ENCODE measurements at places on chromosomes 7 and 10. TPM values are rescaled to one million over a fixed set of nuclear protein-coding genes. Genes with fewer than 3 reads are reported as not detected.

The CTAGE8 gene
- 2.5 TPM for total RNA-seq

The CDH23 gene
- total RNA-seq, result 0.30 TPM

DNA sequence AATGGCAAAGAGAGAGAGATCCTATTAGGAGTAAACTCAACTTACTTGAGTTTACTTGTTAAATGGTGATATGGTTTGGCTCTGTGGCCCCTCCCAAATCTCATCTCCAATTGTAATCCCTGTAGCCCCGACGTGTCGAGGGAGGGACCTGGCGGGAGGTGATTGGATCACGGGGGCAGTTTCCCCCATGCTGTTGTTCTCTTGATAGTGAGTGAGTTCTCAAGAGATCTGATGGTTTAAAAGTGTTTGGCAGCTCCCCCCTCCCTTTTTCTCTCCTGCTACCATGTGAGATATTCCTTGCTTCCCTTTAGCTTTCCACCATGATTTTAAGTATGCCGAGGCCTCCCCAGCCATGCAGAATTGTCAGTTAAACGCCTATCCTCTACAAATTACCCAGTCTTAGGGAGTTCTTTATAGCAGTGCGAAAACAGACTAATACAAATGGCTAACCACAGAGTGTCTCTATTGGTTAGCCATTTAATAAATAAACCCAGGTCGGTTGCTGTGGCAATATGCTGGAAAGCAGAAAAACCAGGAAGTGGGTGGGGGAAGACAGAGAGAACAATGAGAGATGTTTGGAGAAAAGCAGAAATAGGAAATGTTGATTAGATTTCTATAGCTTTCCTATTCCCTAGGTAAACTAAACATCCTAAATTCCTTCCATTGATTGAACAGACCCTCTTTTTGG, 3.0 kb upstream of the STMP1 start:
- no peaks in the 10 kb centered on the region for H3K27me3 ChIP-seq
- no peak for DNase-seq
- H3K4me1 ChIP-seq, result peaks cover 14% of the 10 kb centered on the region
- H3K36me3 ChIP-seq, result no peaks in the 10 kb centered on the region
- no peak overlapping the region for H3K4me3 ChIP-seq

DNA sequence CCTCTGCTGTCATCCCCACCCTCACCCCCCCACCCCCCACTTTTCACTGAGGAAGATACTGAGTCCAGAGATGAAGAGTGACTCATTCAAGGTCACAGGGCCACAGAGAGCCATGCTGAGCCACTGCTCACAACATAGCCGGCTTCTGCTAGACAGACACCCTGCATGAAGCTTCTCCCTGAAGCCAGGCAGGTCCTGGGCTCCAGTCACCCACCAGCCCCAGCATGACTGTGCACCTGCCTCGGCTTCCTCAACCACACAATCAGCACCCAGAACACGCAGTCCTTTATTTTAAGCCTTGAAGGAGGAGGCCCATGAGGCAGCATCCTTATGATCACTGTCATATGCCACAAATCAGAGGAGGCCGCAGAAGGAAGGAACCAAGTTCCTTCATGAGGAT, 19.2 kb upstream of the PRKAG2 start:
- no peak overlapping the region for H3K4me3 ChIP-seq
- H3K27me3 ChIP-seq, result no peaks in the 10 kb centered on the region
- no peak overlapping the region for H3K27ac ChIP-seq
- no peak for DNase-seq
- no peaks in the 10 kb centered on the region for H3K36me3 ChIP-seq
- peaks cover 5% of the 10 kb centered on the region for H3K4me1 ChIP-seq

- no peaks in the 10 kb centered on the region for H3K27me3 ChIP-seq
- H3K4me3 ChIP-seq, result peak overlapping the region; percentile 32
- no peak overlapping the region for H3K27ac ChIP-seq
- H3K4me1 ChIP-seq, result peaks cover 7% of the 10 kb centered on the region
- H3K36me3 ChIP-seq, result no peaks in the 10 kb centered on the region
Observed at GRCh38 chr10:60778971-60779796, 906 bp downstream of the CDK1 start.

DNA sequence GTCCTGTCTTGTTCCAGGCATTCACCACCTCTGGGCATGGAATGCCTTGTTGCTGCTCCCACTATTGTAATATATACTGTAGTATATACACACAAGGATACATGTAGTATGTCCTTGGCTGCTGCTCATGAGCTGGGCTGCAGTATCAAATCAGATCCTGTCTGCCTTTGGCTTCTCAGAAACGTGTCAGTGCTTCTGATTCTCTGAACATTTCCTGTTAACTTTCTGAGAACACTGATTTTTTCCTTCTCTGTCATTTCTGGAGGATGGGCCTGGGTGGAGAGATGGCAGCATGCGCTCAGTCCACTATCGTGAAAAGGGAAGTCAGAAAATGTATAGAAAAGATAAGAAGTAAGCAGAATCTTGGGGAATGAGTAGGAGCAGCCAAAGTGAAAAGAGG, 12.2 kb downstream of the SFTPA2 start:
- no peak for DNase-seq
- no peaks in the 10 kb centered on the region for H3K36me3 ChIP-seq
- H3K27me3 ChIP-seq, result no peaks in the 10 kb centered on the region
- no peaks in the 10 kb centered on the region for H3K4me1 ChIP-seq
- H3K4me3 ChIP-seq, result no peak overlapping the region
- no peak overlapping the region for H3K27ac ChIP-seq

- no peaks in the 10 kb centered on the region for H3K4me1 ChIP-seq
- no peak for DNase-seq
- no peaks in the 10 kb centered on the region for H3K27me3 ChIP-seq
- H3K4me3 ChIP-seq, result no peak overlapping the region
Observed at GRCh38 chr7:80047032-80047431, 87.6 kb upstream of the GNAI1 start.

GRCh38 chr7:20786779-20787659, at the start of gene SP8:
Gene SP8 (minus strand): TSS chr7:20786886. CDS start chr7:20786798, 88 bp downstream.
- peak; percentile 73 for DNase-seq
- H3K27me3 ChIP-seq, result peaks cover 98% of the 10 kb centered on the region
- H3K27ac ChIP-seq, result no peak within 1 kb of the TSS
- no peaks in the 10 kb centered on the region for H3K36me3 ChIP-seq
- peak within 1 kb of the TSS; percentile 29 for H3K4me3 ChIP-seq
- peaks cover 29% of the 10 kb centered on the region for H3K4me1 ChIP-seq

The CPVL gene
- 26.2 TPM for total RNA-seq

GRCh38 chr10:118234683-118235082, 107.4 kb downstream of the FAM204A start:
- H3K4me1 ChIP-seq, result no peaks in the 10 kb centered on the region
- no peaks in the 10 kb centered on the region for H3K36me3 ChIP-seq
- no peak overlapping the region for H3K4me3 ChIP-seq
- peaks cover 23% of the 10 kb centered on the region for H3K27me3 ChIP-seq

GRCh38 chr10:114920459-114920858, 17.5 kb upstream of the TRUB1 start:
- H3K27ac ChIP-seq, result no peak overlapping the region
- no peak overlapping the region for H3K4me3 ChIP-seq
- no peak for DNase-seq
- H3K27me3 ChIP-seq, result no peaks in the 10 kb centered on the region
- H3K36me3 ChIP-seq, result no peaks in the 10 kb centered on the region

The TMEM178B gene
- total RNA-seq, result 0.30 TPM

DNA sequence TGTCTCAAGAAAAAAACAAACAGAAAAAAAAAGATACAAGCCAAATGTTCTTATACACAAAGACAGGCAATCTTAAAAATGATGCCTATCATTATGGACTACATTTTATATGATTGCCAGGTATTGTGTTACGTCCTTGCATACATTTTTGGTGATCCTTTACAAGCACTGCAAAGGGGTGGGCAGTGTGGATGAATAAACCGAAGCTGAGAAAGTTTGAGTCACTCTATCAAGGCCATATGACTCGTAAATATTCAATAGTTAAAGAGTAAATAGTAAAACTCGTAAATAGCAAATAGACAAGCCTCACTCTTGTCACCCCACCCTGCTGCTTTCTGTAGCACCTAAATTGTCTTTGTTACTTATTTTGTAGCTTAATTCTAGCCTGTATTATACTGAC, 326.2 kb downstream of the FRMD4A start:
- H3K4me3 ChIP-seq, result no peak overlapping the region
- peaks cover 3% of the 10 kb centered on the region for H3K27me3 ChIP-seq
- no peak for DNase-seq
- no peaks in the 10 kb centered on the region for H3K36me3 ChIP-seq
- H3K27ac ChIP-seq, result peak overlapping the region; percentile 64
- H3K4me1 ChIP-seq, result peaks cover 4% of the 10 kb centered on the region

DNA sequence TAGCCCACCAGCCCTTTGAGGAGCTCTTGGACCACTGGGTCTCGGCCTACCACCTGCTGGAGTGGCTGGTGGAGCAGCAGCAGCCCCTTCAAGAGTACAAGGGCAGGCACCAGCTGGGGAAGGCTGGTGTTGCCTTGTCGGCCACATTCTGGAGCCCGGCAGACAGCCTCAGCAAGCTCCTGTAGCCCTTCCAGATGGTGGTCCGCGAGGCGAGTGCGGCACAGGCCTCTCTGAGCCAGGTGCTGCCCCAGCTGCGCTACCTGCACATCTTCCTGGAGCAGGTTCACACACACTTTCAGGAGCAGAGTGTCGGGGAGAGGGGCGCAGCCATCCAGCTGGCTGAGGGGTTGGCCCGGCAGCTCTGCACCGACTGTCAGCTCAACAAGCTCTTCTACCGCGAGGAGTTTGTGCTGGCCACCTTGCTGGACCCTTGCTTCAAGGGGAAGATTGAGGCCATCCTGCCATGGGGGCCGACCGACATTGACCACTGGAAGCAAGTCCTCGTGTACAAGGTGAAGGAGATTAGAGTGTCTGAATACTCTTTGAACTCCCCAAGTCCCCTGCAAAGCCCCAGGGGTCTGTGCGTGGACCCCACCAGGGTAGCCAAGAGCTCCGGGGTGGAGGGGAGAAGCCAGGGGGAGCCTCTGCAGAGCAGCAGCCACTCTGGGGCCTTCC, 7.0 kb upstream of the ACTR3C start:
- DNase-seq, result no peak
- H3K4me3 ChIP-seq, result no peak overlapping the region
- no peaks in the 10 kb centered on the region for H3K27me3 ChIP-seq

The ZNF746 gene
- 15.4 TPM for total RNA-seq

- DNase-seq, result no peak
- peaks cover 74% of the 10 kb centered on the region for H3K4me1 ChIP-seq
- no peak overlapping the region for H3K4me3 ChIP-seq
- H3K27ac ChIP-seq, result no peak overlapping the region
Observed at GRCh38 chr7:47504551-47505311, 77.2 kb downstream of the TNS3 start.

GRCh38 chr7:156651474-156651873, 10.9 kb downstream of the RNF32 start:
- H3K36me3 ChIP-seq, result no peaks in the 10 kb centered on the region
- no peak overlapping the region for H3K4me3 ChIP-seq
- DNase-seq, result no peak

DNA sequence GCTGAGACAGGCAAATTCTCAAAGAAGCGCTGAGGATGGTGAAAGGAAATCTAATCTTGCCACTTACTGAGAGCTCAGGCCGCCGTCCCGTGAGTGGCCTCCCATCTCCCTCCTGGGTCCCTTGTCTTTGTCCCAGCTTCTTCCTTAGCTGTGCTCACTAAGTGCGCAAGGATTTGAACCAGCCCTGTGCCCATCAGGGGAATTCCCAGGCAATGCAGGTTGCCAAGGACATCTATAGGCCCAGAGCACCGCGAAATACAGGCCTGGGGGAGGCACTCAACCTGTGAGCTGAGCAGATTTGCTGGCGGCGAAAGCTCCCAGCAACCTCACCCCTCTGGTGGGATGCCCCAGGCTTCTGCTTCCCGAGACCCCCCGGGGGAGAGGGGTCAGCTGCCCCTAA, 64.8 kb downstream of the OAT start:
- no peak for DNase-seq
- no peaks in the 10 kb centered on the region for H3K4me1 ChIP-seq
- H3K36me3 ChIP-seq, result no peaks in the 10 kb centered on the region
- H3K27me3 ChIP-seq, result no peaks in the 10 kb centered on the region

All from hepatocyte (in vitro differentiated cells).